ENCODE measurements at places on chromosomes 4 and X.

- no peak for DNase-seq
Measured at GRCh38 chr4:169418846-169419245, 148.1 kb upstream of the SH3RF1 start.

DNA sequence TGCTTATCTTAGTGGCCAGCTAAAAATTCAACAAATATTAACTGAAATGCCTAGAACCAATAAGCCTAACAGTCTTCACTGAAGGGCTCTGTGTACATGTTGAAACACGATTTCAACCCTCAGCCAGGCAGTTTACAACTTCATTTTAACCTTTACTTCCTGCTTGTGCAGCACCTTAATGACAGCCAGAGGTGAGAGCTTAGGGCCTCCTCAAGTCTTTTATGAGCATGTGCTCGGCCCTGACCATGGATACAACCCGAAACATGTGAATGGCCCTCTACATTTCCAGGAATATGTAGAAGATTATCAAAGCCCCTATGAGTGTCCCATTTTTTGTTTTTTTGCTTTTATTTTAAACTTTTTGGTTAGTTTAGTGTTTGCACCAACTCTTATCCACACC, 88.3 kb downstream of the MSN start:
- no peak for DNase-seq

GRCh38 chr4:128477540-128477939, 189.9 kb upstream of the PGRMC2 start:
- no peak for DNase-seq

GRCh38 chrX:1449036-1449822, 3.5 kb downstream of the ASMTL start:
- no peak for DNase-seq

- no peak for DNase-seq
Measured at GRCh38 chrX:24513416-24513815, 48.3 kb downstream of the PDK3 start.

DNA sequence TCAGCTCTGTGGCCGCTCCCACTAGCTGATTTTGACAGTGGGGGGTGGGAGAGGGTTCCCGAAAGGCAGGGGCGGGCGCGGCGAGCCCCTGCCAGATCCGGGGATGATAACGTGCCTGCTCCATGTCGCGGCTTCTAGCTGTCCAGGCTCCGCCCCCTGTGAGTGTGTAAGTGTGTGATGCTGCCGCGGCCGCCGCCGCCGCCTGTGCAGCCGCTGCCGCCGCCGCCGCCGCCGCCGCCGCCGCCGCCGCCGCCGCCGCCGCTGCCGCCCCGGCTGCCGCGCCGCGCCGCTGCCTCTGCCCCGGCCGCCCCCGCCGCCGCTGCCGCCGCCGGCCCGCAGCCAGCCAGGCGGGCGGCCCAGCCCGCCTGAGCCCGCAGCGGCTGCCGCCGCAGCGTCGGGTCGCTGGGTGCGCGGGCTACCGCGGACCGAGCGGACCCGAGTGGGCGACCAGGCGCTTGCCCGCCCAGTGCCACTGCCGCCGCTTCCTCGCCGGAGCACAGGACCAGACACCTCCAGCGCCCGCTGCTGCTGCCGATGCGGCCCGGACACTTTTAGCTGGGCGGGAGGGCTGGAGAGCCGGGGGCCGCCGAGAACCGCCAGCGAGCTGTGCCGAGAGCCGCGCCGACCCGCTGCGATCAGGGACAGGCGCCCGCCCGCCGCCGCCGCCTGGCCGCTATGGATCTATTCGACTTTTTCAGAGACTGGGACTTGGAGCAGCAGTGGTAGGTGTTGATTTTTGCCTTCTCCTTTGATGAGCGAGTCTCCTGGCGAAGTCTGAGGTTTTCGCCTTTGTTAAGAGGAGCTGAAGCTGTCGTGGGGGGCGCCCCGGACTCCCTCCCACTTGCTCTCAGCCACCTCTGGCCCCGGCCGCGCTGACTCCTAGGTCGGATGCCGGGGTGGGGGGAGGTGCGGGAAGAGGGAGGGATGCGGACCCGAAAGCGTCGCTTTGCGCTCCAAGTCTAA, at the start of gene AFF2:
TSS of gene AFF2 (plus strand) at position 195 of the 963 bp plus-strand sequence. CDS start at position 676, 481 bp downstream.
- peak; percentile 62 for DNase-seq

- no peak for DNase-seq
Measured at GRCh38 chr4:165010991-165011390, 20.8 kb upstream of the TRIM60 start.

DNA sequence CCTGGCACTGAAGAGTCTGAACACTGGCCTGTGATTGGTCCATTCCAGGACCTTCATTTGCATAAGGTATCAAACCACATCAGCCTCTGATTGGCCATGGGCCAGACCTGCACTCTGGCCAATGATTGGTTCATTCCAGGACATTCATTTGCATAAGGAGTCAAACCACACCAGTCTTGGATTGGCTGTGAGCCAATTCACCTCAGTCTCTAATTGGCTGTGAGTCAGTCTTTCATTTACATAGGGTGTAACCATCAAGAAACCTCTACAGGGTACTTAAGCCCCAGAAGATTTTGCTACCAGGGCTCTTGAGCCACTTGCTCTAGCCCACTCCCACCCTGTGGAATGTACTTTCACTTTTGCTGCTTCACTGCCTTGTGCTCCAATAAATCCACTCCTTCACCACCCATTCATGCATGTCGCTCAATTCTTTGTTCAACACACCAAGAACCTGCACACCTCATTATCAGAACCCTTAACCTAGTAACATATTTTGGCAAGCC, 14.2 kb upstream of the HERC5 start:
- DNase-seq, result peak; percentile 8

GRCh38 chrX:109487640-109488039, 5.8 kb upstream of the GUCY2F start:
- no peak for DNase-seq

GRCh38 chr4:113919611-113920010, 59.8 kb downstream of the ARSJ start:
- peak; percentile 30 for DNase-seq

DNA sequence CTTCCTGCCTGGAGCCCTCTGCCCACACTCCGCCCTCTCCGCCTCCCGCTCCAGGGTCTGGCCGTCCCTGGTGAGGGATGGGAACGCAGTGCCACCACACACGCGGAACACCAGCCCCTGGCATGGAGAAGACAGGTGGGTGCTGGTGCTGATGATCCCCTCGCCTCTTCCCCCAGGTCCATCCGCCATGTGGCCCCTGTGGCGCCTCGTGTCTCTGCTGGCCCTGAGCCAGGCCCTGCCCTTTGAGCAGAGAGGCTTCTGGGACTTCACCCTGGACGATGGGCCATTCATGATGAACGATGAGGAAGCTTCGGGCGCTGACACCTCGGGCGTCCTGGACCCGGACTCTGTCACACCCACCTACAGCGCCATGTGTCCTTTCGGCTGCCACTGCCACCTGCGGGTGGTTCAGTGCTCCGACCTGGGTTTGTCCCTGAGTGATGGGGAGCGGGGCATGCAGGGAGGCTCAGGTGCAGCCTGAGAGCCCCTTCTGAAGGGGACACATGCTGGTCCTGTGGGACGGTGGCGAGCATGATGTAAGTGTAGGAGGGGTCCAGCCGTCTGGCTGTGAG, 9.8 kb downstream of the BGN start:
- DNase-seq, result no peak

DNA sequence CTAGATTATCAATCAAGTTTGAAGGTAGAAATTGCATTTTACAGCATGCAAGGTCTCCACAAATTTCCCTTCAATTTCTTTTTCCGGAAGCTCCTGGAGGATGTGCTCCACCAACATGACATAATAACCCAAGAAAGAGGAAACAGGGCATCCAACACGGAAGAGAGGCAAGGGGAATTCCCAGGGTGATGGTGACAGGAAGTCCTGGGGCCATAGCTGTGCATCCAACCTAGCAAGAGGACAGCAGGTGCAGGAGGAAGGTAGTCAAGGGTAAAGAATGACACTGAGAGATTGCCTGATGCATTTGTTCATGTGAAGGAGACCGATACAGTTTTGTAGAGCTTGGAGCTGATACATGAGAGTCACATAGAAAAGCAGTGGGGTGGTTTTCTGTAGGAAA, 115.7 kb upstream of the LSM6 start:
- DNase-seq, result no peak

DNA sequence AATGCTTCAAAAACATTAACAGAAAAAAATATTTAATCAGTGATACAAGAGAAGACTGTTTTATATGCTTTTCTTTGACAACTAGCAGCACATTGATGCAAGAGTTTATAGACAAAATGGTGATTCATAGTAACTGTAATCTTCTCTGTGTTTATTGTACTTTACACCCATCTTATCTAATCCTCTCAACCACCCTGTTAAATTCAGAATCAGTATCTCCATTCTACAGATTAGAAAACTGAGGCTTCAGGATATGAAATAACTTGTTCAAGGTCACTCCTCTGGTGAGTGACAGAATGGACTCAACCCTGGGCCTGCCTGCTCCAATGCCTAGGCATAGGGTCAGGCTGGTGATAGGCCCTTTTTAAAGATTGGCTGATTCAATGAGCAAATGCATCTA, 26.1 kb upstream of the TMEM184C start:
- no peak for DNase-seq

DNA sequence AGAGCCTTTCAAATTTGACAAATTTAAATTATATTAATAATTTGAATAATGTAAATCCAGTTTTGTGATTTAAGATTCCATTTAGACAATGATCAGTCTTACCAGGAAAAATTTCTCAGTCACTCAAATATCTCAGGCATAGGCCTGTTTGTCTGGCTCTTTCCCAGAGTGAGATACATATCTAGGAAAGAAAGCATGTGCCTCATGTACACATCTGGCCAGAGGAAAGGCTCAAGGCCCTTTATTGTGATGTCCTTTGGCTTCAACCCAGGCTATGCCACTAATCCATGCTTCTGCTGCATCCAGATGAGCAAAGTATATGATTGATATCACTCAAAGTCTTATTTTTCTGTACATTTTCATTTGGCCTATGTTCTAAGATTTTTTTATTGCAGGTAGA, 473.3 kb upstream of the ADGRL3 start:
- no peak for DNase-seq

DNA sequence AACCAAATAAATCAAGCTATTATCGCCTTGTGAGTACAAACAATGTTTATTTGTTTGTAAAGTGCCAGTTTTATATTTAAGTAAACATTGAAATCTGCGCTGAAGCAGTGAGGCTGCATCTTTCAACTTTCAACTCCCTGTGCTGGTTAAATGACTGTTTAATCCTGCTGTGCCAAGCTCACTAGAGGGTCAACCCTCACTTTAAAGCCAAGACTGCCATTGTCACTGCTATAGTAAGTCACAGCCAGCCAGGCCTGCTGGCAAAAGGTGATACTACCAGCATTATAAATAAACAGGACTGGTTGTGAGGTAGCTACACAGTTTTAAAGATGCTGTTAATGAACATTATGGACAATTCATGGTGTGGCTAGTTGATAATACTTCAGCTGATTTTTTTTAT, 34.6 kb downstream of the EFHC2 start:
- no peak for DNase-seq

DNA sequence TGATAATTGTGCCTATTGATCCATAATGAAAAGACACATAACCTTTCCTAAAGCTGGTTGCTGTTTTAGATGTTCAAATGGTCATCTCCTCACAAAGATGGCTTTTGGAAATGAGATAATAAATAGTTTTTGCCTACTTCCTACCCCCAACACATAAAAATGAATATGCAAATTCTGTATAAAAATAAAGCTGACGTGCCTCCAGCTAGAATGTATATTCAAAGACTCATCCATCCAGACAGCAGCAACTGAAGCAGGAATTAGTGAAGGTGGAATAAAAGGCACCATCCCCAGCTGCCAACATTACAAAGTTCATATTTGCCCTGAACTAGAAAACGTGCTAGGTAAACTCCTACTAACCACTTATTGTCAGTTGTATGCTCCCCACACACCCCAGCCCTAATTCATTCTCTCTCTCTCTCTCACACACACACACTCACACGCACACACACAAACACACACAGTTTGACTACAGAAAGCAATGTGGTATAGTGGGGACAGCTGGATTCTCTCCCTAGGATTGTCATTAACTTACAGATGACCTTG, 53.6 kb downstream of the PCDH19 start:
- DNase-seq, result no peak

- no peak for DNase-seq
Measured at GRCh38 chr4:98828801-98829200, 100.1 kb downstream of the EIF4E start.

- DNase-seq, result peak; percentile 44
Measured at GRCh38 chr4:69830560-69831269, 29.2 kb downstream of the SULT1E1 start.

DNA sequence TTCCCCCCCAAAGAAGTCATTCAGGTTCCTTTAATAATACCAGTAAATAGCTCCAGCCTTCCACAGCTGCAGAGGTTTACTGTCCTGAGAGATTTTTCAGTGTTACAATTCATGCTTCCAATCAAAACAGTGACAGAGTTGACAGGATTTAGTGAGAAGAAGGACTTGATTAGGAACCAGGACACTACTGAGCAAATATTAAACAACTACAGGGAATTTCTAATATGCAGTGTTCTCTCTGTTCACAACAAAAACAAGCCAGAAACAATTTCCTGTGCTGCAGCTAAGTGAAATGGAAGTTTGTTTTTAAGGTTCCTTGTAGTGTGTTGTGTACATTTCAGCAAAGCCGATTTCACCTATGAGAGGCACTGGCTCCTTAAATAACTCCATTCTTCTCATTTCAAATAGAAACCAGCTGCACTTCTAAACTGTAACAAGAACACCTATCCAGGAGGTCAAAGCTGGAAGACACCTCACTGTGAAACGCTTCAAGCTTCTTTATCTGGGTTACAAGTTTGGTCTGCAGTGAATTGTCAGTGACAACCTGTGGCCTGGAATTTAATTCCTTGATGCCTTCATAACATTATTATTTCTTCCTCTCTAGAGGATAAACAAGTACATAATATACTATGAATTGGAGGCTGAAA, 149.3 kb downstream of the RASL11B start:
- DNase-seq, result no peak

- DNase-seq, result no peak
Measured at GRCh38 chr4:101156619-101157310, 190.6 kb downstream of the PPP3CA start.

- DNase-seq, result no peak
Measured at GRCh38 chr4:99614491-99614890, 39.9 kb downstream of the MTTP start.

DNA sequence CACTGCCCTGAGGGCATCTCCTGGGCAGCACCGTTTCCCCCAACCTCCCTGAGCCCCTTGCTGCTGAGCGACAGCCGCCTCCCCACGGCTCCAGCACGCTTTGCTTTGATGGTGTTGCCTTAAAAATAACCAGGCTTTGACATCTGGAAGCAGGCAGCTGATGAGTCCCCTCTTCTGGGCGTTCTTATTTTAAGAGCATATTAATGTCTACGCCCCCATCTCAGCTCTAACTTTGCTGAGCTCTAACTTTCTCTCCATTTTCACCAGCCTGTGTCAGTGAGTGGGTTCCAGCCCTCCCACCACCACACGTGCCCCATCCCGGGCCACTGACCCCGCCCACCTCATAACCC, 70.2 kb downstream of the ADRA2C start:
- no peak for DNase-seq

GRCh38 chrX:111896148-111896547, 20.2 kb downstream of the TRPC5OS start:
- no peak for DNase-seq

DNA sequence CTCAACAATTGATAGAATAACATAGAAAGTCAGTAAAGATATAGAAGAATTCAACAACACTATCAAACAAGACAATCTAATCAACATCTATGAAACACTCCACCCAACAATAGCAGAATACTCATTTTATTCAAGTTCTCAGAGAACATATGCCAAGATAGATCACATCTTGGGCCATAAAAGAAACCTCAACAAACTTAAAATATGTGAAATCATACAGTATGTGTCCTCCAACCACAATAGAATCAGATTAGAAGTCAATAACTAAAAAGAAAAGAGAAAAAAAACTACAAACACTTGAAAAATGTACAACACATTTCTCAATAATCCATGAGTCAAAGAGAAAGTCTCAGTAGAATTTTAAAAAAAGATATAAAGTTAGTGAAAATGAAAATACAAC, 78.6 kb upstream of the LDB2 start:
- DNase-seq, result peak; percentile 4

Data from fibroblast of skin of abdomen (primary cell).